Endothelial cell of coronary artery (primary cell): ENCODE measurements at places on chromosomes 6 and 20. TPM values are rescaled to one million over a fixed set of nuclear protein-coding genes. Genes with fewer than 3 reads are reported as not detected.

Gene FOXC1
- 6.2 and 6.5 TPM in 2 replicates for total RNA-seq

Gene PKIB
- total RNA-seq = not detected in 2 replicates

Gene SLC25A27
- total RNA-seq = 1.1 and 1.9 TPM in 2 replicates

Gene TRAPPC3L
- total RNA-seq = 0.09 TPM in 2 replicates

Gene AVP
- not detected in 2 replicates for total RNA-seq

Gene BFSP1
- 2.8 and 3.2 TPM in 2 replicates for total RNA-seq

Gene GABRR1
- total RNA-seq = not detected in 2 replicates

Gene ZSCAN23
- total RNA-seq = 0.18 and 1.9 TPM in 2 replicates

Gene RPS21
- 1,391 and 1,978 TPM in 2 replicates for total RNA-seq

Gene LRRN4
- not detected in 2 replicates for total RNA-seq

Gene SRSF12
- total RNA-seq = under 0.01 and 0.09 TPM in 2 replicates

Gene CCN6
- total RNA-seq = not detected in 2 replicates

Gene PSORS1C1
- total RNA-seq = 4.8 and 11.9 TPM in 2 replicates

Gene BNIP5
- not detected in 2 replicates for total RNA-seq

Gene KHDC1
- 0.72 and 0.85 TPM in 2 replicates for total RNA-seq

Gene RNF182
- total RNA-seq = under 0.01 TPM in 2 replicates
